Suppressor macrophage treated with lipopolysaccharide for 4 hours (primary cell): ENCODE measurements at places on chromosomes 2 and 18.

DNA sequence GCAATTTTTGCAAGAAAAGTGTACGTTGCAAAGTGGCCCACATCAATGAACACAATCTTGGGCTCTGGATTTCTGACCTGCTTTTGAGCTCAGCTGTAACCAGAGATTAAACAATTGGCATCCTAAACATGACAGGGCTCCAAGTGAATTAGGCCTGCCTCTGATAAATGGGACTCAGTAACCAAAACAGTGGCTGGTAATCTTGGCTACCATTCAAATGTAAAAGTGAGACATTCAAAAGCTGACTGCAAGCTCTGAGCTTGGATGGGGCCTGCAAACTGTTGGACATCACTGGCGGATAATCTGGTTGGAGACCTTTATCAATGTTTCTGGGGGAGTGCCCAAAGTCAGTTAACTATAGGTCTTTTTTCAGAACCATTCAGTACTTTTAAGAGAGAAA is 160.7 kb downstream of the RAB3GAP1 start:
- no peak for DNase-seq

DNA sequence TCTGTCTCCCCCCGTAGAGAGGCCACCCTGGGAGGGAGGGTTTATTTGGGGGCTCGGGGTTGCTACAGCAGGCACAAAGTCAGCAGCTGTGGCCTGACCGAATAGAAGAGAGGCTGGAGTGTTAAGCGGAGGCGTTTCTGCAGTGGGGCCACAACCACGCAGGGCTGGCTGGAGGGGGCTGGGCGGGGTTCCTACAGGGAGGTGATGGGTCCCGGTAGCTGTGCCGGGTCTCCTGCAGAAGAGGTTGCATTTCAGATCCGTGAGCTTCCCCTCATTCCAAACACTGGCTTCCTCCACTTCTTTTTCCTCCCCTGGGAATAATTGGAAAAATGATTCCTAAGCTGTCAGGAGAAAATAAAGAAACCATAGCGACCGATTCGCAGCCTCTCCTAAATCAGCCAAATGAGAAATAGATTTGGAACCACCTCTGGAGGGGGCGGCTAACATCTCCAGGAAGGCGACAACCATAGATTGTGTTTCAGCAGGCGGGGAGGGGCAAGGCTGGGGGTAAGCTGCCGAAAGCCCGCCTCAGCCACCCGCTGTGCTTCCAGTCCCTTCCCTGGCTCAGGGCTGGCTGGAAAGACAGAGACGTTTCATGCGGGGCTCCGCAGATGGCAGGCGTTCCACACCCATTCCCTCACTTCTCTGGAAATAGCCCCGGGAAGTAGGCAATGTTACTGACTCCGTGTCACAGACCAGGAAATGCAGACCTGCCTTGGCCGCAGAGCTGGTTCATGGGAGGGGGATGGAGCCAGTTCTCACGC is 85.6 kb upstream of the TAF1B start:
- DNase-seq = no peak

DNA sequence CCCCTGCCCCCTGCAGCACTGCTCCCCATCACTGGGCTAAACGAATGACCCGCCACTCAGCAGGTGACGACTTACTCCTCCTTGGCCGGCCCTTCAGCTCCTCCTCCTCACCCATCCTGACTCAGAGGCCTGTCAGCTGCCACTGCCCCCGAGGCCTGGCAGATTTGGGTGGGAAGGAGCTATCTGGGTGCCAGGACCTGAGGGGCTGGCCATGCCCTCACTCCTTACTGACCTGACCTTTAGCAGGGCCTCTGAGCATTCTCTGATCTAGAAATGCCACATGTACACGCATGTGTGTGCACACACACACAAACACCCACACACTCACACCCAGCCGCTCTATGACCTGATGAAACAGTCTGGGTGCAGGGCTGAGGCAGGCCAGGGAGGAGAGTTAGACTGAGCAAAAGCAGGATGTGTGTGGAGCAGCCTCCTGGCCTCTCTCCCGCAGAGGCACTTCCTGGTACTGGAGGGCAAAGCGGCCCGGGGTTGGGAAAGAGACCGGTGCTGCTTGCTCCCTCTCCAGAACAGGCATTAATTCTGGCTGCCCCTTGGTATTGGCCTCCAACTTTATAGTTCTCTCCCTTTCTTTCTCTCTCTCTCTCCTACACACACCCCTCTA is 68.0 kb downstream of the ZFP36L2 start:
- peak; percentile 77 for DNase-seq

- no peak for DNase-seq
Observed at GRCh38 chr2:120514521-120514920, 168.6 kb downstream of the INHBB start.

- DNase-seq = no peak
Observed at GRCh38 chr2:137255990-137256389, 490.6 kb downstream of the THSD7B start.

DNA sequence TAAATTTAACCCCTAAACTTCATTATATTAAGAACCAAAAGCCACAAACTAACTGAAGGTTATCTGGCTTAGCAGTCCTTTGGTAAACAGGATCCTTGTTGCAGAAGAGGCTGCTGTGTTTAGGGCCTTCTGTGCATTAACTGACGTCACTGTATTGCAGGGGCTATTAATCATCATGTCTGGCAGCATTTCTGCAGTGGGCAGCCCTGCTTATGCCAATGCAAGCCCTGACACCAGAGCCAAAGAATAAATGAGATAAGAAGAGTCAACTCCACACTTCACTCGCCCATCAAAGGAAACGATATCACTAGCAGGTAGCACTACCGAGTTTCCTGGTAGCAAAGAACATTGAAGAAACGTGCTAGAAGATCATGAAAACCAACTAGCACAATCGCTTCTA is 110.6 kb downstream of the PLEKHM3 start:
- DNase-seq = no peak

DNA sequence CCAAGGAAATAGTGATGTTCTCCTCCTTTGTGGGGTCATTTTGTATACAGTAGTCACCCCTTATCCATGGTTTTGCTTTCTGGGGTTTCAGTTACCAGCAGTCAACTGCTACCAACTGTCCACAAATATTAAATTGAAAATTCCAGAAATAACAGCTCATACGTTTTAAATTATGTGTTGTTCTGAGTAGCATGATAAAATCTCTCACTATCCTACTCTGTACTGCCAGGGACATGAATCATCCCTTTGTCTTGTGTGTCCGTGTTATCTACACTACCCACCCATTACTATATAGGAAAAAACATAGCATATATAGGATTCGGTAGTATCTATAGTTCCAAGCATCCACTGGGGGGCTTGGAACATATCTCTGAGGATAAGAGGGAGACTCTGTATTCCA is 120.9 kb upstream of the DCC start:
- DNase-seq = no peak

GRCh38 chr2:226475650-226476049 is 324.0 kb downstream of the IRS1 start:
- no peak for DNase-seq

GRCh38 chr18:27353273-27353672 is 168.2 kb upstream of the CHST9 start:
- no peak for DNase-seq

DNA sequence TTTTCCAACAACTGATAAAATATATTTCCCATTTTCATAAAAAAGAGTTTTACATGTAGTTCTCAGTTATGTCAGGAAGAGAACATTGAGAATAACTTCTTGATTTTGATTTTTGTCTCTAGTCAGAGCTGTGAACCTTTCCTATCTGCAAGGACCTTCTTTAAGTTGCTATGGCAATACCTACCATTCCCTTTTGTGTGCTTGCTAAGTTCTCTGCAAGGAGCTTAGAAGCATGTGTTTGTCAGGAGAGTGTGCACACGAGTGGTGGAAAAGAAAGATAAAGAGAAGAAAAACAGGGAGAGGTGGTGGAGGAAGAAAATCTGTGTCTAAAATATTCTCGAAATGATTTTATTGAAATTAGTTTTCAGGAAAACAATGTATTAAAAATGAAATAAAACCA is 140.3 kb upstream of the SLC8A1 start:
- no peak for DNase-seq

- DNase-seq = peak; percentile 93
Observed at GRCh38 chr18:76450452-76451395, 44.3 kb downstream of the ZNF516 start.

DNA sequence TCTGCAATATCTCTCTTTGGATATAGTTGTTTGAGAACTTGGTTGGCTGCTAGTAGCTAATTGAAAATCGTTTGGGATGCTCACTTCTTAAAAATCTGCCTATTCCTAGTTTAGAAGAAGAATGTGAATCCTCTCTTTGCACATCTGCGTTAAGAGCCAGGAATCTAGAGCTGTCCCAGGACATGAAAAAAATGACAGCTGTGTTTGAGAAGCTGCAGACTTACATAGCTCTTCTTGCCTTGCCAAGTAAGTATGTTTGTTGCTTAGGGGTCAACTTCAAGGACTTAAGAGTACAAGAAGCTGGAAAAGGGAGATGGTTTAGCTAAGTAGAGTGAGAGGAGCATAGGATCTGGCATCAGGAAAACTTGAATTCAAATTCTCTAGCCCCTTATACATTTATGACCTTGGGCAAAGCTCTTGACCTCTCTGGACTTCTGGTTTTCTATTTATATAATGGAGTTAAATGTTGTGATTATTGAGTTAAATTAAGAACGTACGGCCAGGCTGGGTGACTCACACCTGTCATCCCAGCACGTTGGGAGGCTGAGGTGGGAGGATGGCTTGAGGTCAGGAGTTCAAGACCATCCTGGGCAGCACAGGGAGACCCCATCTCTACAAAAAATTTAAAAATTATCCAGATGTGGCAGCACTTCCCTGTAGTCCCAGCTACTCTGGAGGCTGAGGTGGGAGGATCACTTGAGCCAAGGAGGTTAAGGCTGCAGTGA is 55.2 kb upstream of the STON1 start:
- no peak for DNase-seq

GRCh38 chr2:105910497-105911238 is 166.0 kb downstream of the NCK2 start:
- DNase-seq = no peak

- DNase-seq = no peak
Observed at GRCh38 chr2:62074233-62074632, 121.7 kb upstream of the B3GNT2 start.

DNA sequence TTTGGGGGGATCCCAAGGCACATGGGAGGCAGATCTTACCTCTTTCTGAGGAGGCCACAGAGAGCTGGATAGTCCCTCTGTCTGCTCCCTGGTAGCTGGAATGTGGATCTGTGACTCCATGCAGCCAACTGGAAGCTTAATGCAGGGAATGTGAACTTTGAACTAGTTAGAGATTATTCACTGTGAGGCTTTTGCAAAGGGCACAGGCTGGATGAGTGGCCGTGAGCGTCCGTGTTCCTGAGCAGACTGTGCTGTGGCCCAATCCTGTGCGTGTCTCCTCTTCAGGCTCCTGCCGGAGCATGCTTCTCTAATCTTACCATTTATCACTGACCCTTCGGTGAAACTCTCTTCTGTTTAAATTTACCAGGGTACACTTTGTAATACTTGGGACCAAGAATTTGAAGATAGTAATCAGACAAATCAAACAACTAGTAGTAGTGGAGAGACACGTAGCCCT is 187.6 kb downstream of the PTPRM start:
- no peak for DNase-seq

GRCh38 chr18:5584746-5585417 is 41.1 kb upstream of the EPB41L3 start:
- DNase-seq = peak; percentile 81

DNA sequence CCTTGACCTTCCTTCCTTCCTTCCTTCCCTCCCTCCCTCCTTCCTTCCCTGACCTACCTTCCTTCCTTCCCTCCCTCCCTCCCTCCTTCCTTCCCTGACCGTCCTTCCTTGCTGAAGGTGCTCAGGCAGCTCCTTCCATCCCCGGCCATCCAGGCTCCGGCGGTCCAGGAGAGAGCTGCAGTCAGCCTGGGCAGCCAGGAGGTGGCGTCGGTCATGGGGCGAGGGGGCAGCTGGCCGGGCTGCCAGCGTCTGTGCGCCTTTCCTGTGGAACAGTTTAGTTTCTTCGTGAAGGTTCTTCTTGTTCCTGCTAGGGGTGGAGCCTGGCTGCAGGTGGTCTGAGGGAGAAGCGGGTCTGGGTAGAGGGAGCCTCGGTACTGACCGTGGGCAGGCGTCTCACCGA is 15.7 kb downstream of the GPR35 start:
- peak; percentile 73 for DNase-seq

DNA sequence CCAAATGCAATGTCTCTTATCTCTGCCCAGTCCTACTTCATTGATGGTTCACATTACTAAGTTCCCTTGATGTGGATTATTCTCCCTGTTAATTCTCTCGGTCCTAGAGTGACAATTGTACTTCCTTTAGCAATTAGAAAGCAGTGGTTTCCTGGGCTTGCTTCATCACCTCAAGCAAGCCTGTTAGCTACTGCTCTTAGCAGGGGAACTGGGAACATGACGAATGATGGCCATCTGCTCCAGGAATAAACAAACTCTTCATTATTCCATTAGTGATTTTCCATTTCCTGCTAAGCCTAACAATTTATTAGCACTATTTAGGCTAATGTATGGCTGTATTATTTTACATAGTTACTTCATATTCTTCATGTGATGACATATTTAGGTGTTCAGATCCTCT is 331.8 kb downstream of the MTX2 start:
- no peak for DNase-seq

GRCh38 chr2:104430359-104430740 is 423.6 kb upstream of the POU3F3 start:
- DNase-seq = no peak

DNA sequence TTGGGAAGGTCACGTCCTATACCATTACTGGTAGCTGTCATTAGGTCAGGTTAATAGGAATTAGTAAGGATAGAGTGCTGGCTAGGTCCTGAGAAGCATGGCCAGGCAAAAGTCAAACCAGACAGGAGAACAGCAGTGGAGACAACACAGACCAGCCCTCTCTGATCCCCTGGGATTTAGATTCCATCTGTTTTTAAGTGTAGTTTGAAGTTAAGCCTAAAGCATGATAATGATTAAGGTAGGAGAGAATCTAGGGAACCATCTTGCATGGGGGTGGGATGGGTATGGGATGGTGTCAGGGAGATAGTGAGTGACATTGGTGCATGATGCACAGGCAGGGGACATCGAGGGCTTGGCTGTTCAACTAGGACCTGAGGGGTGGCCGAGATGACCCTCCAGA is 96.6 kb downstream of the MYCN start:
- no peak for DNase-seq

DNA sequence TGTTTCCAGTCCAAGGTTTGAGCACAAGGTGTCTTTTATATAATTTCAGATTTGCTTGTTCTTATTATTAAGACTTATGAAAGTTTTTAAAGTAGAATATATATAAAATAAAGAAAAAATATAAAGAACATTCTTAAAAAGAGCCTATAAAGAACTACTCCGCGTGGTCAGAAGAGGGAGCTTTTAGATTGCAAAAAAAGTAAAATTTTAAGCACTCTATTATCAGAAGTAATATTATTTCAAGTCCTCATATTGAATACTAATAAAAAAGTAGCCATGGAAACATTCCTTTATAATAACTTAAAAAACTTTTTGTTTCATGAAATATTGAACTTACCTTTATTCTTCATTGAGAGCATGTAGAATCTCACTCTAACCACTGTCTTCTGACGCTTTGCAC is 51.4 kb downstream of the LINC00305 start:
- DNase-seq = no peak

DNA sequence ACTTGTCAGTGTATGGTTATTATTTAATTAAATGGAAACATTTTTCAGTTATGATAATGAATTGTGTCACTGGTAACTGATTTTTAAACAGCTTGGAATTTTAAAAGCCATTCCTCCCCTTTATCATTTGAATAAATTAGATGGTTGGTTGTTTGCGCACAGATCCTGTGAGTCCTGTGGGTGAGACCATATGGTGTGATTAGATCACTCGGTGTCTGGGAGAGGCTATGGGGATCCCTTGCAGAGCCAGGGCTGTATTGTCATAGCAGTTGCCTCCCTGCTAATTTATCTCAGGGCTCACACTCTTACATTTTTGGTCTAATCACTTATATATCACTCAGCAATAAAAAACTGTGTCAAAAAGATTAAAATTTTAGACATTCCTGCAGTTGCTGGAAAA is 133.5 kb downstream of the ASXL3 start:
- DNase-seq = no peak
